ENCODE measurements at places on chromosomes 1 and 21.

DNA sequence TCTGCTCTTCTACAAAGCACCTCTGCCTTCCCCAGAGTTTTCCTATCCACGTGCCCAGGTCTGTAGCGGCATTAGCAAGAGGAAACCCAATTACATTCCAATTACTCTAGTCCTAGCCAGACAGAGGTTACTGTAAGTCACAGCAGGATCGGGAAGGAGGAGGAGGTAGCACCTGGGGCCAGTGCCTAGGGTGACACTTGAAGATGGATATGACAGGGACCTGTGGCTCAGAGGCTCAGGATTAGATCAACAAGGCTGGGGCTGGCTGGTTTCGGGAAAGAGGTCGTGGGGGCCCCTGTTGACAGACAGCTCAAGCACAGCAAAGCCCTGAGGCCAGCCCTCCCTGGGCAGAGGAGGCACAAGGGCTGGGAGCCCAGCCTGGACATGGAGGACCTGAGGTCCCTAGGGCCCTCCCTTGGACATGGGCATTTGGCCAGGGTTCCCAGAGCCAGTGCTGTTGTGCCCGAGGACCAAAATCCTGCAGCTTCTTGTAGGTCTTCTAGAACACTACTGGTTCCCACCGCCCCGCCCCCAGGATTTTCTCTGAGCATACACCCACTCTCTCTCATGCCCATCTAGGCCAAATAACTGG is 3.0 kb upstream of the HCRTR1 start:
- no peak for DNase-seq

DNA sequence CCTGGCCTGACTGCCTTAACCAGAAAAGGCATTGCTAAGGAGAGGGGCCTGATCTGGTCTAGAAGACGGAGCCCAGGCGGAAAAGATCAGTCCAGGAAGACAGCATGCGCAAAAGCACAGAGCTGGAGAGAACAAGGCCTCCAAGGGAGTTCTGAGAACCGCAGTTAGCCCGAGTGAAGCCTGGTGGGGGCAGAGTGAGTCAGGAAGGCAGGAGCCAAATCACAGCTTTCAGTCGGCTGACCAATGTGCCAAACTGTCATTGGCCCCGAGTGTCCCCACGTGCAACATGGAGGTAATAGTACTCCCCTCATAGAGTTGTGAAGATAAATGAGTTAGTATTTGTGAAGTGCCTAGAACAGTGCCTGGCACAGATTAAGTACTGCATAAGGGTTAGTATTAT is 1.2 kb upstream of the TSPAN2 start:
- no peak for DNase-seq

- no peak for DNase-seq
These were observed 40.5 kb upstream of the GJB5 start for GRCh38 chr1:34714386-34714785.

GRCh38 chr1:202230939-202231645 is 37.5 kb downstream of the LGR6 start:
- DNase-seq = no peak

GRCh38 chr1:1166642-1167397 is 6.9 kb upstream of the TTLL10 start:
- DNase-seq = no peak

DNA sequence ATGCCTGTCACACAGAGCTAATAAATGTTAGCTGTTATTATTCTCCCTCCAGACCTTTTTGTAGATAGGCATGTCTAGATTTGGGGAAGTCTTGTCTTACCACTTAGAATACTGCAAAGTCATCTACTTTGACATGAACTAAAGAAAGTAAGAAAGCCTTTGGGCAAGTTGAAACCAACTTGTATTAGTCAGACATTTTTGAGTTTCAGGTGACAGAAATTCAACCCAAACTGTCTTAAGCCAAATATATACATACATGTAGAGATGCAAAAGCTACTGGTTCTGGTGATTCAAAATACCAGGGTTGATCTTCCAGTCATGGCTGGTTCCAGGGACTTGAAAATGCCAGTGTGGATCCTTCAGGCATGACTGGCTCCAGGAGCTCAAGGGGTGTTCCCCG is 276.8 kb upstream of the TMEM51 start:
- DNase-seq = no peak

DNA sequence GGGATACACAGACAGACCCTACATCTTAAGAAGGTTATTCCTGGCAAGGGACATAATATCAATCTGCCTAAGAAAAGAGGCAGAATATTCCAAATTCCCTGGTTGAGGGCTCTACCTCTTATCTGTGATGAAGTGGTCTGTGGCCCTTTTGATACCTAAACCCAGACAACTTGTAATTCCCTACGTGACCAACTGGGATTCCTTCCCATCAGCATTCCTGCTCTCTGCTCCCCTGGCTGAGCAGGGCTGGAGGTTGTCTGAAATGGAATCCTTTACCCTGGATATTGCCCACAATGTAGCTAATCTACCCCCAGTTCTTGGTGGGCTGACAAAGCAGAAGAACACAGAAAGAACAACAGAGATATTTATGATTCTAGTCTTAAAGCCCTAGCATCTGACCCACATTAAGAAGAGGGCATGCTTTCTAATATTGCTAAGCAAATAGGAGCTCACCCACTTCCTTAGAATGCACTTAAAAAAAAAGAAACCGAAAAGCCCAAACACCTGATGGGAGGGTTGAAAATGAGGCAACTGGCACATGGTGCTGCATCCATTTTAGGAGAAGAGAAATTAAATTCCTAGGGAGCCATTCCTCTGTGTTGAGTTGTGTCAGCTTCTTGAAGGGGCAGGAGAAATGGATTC is 36.8 kb downstream of the GADD45A start:
- no peak for DNase-seq
